ENCODE measurements at places on chromosomes 5 and 9.

DNA sequence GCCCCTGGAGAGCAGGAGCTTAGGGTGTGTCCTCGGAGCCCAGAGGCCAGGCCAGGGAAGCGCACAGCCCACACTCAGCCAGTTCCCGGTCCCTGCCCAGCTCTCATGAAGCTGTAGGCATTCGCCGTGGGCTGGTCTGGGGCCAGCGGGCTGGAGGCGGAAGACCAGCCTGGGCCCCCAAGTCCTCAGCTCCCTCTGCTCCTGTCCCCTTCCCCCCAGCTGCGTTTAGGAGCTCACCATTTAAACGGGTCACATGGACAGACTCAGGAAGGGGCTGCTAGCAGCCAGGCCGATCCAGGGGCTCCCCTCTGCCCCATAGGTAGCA is 17.4 kb downstream of the DNLZ start:
- no peak for DNase-seq

DNA sequence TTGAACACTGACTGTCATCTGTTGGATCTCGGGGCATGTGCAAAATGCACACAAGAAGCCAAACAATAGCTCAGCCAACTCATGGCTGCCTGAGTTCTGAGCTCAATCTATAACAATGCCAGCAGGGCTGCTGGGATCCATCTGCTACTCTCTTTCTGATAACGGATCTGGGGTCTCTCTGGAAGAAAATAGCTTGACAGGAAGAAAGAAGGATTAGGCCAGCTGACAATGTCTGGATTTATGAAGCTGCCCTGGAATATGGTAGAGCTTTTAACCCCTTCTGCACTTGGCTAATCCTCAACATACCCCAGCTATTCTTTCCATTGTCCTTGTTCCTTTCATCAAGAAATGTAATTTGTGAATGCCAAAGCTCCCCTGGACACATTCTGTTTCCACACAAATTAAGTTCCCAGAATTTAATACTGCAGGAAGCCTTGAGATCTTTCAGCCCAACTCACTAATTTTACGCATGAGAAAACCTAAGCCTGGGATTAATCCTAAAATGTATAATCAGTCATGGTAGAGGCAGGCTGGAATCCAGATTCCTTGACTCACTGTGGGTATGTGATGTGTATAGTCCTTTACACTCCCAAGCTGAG is 62.7 kb upstream of the PCA3 start:
- no peak for DNase-seq

- DNase-seq: no peak
Measured at GRCh38 chr9:131808291-131808690, 68.4 kb upstream of the RAPGEF1 start.

- no peak for DNase-seq
Measured at GRCh38 chr9:91382298-91382697, 20.6 kb upstream of the AUH start.

DNA sequence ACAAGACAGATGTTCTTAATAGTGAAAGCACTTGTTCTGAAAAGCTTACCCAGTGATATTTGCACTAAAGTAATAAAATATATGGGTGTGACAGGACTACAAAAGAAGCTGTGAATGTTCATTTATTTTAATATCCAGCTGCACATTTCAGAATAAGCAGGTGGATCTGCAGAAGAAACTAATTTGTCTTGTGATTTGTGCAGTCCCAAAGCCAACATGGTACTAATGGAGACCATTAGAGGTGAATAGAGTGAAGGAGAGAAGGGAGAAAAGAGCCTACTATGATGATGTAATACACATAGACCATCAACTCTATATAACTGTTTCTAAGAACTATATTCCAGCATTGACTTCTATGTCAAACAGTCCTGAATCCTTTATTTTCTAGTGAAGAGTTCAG is 362.8 kb downstream of the ISL1 start:
- no peak for DNase-seq

GRCh38 chr5:132090107-132090506 is 16.5 kb downstream of the CSF2 start:
- DNase-seq: no peak

- no peak for DNase-seq
Measured at GRCh38 chr9:82130331-82131042, 141.9 kb downstream of the SPATA31D1 start.

DNA sequence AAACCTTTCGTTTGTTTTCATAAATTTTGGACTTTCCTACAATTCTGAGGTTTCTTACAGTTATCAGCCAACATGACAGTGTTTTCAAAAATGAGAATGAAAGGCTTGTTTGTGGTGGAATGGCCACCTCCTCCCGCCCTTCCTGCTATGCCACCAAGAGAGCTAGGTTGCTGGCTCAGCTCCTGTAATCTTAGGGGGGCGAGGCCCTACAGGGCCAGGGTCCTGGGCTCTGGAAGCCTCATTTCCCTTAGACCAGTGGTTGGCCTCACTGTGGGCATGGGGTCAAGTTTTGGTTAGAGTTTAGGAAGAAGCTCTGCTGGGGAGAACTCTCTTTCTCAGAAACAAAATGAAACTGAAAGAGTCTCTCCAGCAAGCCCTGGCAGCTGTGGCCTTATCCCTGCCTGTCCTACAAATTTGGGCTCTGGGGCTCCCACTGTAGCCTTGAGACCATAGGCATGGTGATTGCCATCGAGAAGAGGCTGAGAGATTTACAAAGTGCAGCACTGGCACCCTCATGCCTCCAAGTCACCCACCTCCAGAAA is 66.2 kb downstream of the IRX1 start:
- DNase-seq: no peak

GRCh38 chr5:107937651-107938355 is 267.1 kb upstream of the EFNA5 start:
- DNase-seq: no peak

DNA sequence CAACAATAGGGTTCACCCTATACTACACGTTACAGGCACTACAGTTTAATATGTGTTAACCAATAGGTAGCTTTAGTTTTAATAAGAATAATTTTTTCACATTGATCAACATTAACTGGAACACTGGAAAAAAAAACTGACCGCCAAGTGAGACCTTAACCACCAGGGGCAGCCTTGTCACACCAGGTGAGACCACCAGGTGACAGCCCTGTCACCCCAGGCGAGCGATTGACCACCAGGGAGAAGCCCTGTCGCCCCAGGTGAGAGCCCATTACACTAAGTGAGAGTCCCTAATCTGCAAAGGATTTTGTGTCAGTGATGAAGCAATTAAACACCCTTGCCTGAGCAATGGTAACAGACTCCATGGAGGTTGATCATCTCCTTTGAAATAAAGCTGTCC is 75.4 kb upstream of the SYK start:
- DNase-seq: no peak

- DNase-seq: no peak
Measured at GRCh38 chr5:116378007-116378776, 196.4 kb downstream of the SEMA6A start.

- peak; percentile 71 for DNase-seq
Measured at GRCh38 chr5:39211773-39212172, 7.6 kb downstream of the FYB1 start.

DNA sequence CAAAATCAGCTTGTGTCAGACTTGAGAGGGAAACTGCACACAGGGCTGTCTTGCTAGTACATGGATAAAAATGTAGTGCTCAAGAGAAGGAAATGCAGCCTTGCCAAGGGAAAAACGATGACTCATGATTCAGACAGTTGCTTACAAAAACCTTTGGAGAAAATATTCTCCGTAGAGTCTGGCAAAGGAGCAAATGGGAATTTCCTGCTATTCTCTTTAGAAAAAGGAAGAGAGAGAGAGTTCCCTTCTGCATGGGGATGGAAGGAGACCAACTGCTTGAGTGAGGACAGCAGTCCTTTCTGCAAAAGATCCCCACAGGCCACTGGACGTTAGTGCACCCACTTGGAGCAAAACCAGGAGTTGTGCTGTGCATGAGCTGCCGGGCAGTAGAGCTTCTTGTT is 7.6 kb downstream of the IFNB1 start:
- no peak for DNase-seq

DNA sequence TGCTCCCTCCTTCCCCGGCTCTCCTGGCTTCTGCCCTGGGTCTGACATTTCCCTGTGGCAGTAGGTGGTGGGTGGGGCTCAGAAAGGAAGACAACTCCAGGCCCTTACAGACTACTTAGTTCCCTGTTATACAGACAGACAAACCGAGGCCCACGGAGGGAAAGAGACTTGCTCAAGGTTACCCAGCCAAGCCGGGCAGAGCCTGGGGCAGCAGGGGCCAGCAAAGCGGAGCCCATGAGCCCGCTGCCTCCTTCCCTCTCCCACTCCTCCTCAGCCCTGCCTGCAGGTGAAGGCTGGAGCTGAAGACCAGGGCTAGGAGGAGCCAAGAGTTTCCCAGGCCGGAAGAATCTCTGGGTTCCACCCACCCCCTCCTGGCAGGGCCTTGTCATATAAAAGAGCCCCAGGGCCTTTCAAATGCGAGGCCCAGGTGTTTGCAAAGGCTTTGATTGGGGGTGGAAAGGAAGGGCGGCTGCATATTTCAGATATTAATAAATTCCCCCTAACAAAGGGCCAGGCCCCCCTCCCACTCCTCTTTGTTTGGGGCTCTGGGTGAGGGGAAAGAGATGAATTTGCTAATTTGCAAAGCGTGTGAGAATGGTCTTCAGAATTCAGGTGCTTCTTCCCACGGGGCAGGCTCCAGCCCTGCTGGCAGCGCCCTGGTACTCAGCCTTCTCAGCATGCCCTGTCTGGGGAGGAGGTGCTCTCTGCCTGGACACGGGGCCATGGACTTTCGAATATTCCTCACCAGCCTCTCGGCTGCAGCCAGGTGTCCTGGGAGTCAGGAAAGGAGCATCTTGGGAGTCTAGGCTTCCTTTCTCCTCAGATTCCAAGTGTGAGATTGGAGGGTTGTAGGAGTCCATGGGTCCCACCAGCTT is 21.5 kb downstream of the SLC6A7 start:
- no peak for DNase-seq

- DNase-seq: no peak
Measured at GRCh38 chr9:133667759-133668450, 31.7 kb downstream of the DBH start.

GRCh38 chr5:57431759-57432158 is 50.9 kb downstream of the ACTBL2 start:
- DNase-seq: no peak

DNA sequence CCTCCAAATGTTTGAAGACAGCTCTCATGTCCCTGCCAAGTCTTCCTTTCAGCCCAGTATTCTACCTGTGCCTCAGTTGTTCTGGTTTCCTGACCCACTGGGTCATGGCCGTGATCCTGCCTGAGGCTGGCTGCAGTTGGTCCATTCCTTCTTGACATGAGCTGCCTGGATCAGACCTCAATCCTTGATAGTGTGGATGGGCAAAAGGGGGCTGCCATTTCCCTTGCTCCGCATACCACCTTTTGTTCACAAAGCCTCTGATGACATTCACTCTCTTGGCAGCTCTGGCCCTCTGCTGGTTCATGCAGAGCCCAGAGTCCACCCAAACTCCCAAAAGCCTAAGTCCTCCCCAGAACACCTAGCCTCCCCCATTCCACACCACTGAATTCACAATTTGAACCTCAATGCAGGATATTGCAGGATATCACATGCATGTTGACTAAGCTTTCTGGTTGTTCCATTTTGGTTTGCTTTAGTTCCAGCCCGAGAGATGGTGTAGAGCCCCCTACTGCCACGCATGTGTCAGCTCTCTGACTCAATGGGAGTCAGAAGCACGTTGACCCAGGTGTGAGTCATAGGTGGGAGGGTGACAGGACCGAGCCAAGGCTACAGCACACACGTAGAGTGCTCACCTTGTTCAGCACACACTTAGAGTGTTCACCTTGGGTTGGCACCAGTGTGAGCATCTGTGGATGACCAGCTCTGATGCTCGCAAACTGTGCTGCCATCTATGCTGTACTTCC is 137.2 kb downstream of the MTX3 start:
- no peak for DNase-seq

- DNase-seq: no peak
Measured at GRCh38 chr9:137148661-137149060, 9.7 kb downstream of the GRIN1 start.

DNA sequence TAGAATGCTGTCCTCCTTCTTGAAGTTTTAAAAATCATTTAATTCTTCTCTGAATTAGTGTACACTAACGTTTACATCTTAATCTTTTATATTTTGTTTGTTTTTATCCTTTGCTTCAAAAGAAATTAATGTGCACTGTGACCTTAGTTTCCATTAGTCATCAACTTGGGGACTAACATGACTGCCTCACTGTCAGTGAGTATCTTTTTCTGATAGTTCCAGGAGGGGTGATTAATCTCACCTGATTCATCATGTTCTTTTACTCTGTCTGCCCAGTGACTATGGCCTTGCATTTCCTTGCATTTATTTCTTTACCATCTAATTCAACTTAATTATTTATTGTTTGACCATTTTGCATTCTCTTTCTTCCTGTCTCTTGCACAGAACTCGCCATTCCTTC is 33.4 kb upstream of the NR3C1 start:
- no peak for DNase-seq

- no peak for DNase-seq
Measured at GRCh38 chr5:160555971-160556631, 134.4 kb downstream of the PTTG1 start.

- no peak for DNase-seq
Measured at GRCh38 chr9:80410106-80410505, 838.3 kb downstream of the TLE4 start.

DNA sequence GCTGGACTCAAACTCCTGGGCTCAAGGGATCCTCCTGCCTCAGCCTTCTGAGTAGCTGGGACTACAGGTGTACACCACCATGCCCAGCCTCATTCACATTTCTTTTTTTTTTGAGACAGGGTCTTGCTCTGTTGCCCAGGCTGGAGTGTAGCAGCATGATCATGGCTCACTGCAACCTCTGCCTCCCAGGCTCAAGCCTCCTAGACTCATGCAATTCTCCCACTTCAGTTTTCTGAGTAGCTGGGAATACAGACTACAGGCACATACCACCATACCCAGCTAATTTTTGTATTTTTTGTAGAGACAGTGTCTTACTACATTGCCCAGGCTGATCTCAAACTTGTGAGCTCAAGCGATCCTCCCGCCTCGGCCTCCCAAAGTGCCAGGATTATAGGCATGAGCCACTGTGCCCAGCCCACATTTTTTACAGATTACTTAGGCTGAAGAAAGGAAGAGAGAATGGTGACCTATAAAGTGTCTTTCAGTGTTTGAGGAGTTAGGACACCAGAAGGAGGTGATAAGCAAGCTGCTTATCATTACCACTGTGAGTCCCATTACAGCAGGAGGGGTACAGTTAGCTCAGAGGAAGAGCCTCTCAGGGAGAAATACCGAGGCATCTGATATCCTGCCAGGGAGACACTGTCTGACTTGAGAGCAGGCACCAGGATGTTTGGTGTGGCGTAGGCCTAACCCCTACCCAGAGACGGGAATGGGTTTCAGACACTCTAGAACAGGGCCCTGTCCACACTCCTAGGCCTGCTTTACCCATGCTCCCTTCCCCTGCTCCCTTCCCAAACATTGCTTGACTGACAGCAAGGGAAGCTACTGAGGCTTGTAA is 9.7 kb downstream of the FAXDC2 start:
- DNase-seq: no peak

- no peak for DNase-seq
Measured at GRCh38 chr9:110573305-110573704, 6.2 kb downstream of the SVEP1 start.

- DNase-seq: no peak
Measured at GRCh38 chr5:73544429-73545402, 20.7 kb downstream of the ANKRA2 start.

- no peak for DNase-seq
Measured at GRCh38 chr5:147558826-147559225, 49.0 kb upstream of the DPYSL3 start.
